ENCODE measurements at places on chromosomes 6 and 20. TPM values are rescaled to one million over a fixed set of nuclear protein-coding genes. Genes with fewer than 3 reads are reported as not detected.
A peak's percentile ranks its signal among the peaks of the same experiment; 100 is the strongest.

GRCh38 chr6:114281496-114281895, 61.3 kb downstream of the HS3ST5 start:
- no peaks in the 10 kb centered on the region for H3K36me3 ChIP-seq
- peaks cover 50% of the 10 kb centered on the region for H3K27me3 ChIP-seq
- no peak overlapping the region for H3K4me3 ChIP-seq

GRCh38 chr20:35617397-35618262, 2.0 kb downstream of the SPAG4 start:
- peak overlapping the region; percentile 79 for H3K27ac ChIP-seq
- peak overlapping the region; percentile 63 for H3K4me3 ChIP-seq
- DNase-seq = no peak
- H3K4me1 ChIP-seq = peaks cover 42% of the 10 kb centered on the region
- H3K36me3 ChIP-seq = no peaks in the 10 kb centered on the region

GRCh38 chr20:4412216-4412615, 309.5 kb upstream of the PRND start:
- H3K4me3 ChIP-seq = no peak overlapping the region
- H3K4me1 ChIP-seq = peaks cover 2% of the 10 kb centered on the region
- no peaks in the 10 kb centered on the region for H3K36me3 ChIP-seq
- H3K27ac ChIP-seq = no peak overlapping the region
- no peaks in the 10 kb centered on the region for H3K27me3 ChIP-seq

The KCNK16 gene
- not detected for total RNA-seq

The MMP24OS gene
- 59.6 TPM for total RNA-seq

- no peak overlapping the region for H3K4me3 ChIP-seq
- H3K36me3 ChIP-seq = 0 out of 2 replicates have a peak, but pooled peaks cover 4% of the 10 kb centered on the region
- H3K27ac ChIP-seq = no peak overlapping the region
- no peak for DNase-seq
- no peaks in the 10 kb centered on the region for H3K4me1 ChIP-seq
These were observed 12.0 kb downstream of the XRN2 start for GRCh38 chr20:21315138-21315537.

Measured in HCT116 (cell line).